Ureter (tissue), 1 donor: ENCODE measurements at places on chromosomes 5 and 9. TPM values are rescaled to one million over a fixed set of nuclear protein-coding genes. Genes with fewer than 3 reads are reported as not detected.

BARHL1 gene
- total RNA-seq: not detected

FBN2 gene
- 4.8 TPM for total RNA-seq

DMGDH gene
- 3.8 TPM for total RNA-seq

DCANP1 gene
- not detected for total RNA-seq

CCNJL gene
- total RNA-seq: 12.4 TPM

NME5 gene
- 11.1 TPM for total RNA-seq

OR13C5 gene
- not detected for total RNA-seq

S1PR3 gene
- 48.6 TPM for total RNA-seq

PTPRD gene
- total RNA-seq: 20.9 TPM

PPP3R2 gene
- total RNA-seq: not detected

EHMT1 gene
- total RNA-seq: 126 TPM

CCDC183 gene
- total RNA-seq: 0.18 TPM

EIF4E1B gene
- total RNA-seq: not detected

SNCAIP gene
- total RNA-seq: 3.3 TPM

ESM1 gene
- not detected for total RNA-seq

SPTLC1 gene
- 77.7 TPM for total RNA-seq

BTF3 gene
- total RNA-seq: 809 TPM

PCDHGA2 gene
- total RNA-seq: 2.6 TPM

EGR1 gene
- 41.6 TPM for total RNA-seq

ZNG1F gene
- total RNA-seq: 27.5 TPM

TMEM174 gene
- total RNA-seq: not detected

COQ4 gene
- 91.8 TPM for total RNA-seq

SAXO1 gene
- 0.57 TPM for total RNA-seq

PRDM9 gene
- total RNA-seq: not detected

LCN1 gene
- total RNA-seq: not detected

OCLN gene
- total RNA-seq: 52.8 TPM

LPAR1 gene
- 67.6 TPM for total RNA-seq

SPATA9 gene
- total RNA-seq: 1.4 TPM

SLC36A2 gene
- not detected for total RNA-seq

C1QTNF3 gene
- total RNA-seq: 12.7 TPM

CCDC187 gene
- total RNA-seq: 9.0 TPM

MYOZ3 gene
- 2.6 TPM for total RNA-seq

GNA14 gene
- total RNA-seq: 12.4 TPM

DBH gene
- not detected for total RNA-seq

SPRY4 gene
- total RNA-seq: 16.7 TPM

EPB41L4B gene
- 15.9 TPM for total RNA-seq

TNFSF8 gene
- total RNA-seq: 1.5 TPM

TIMD4 gene
- total RNA-seq: 1.2 TPM

SEC61B gene
- total RNA-seq: 75.1 TPM

PCDHGA10 gene
- total RNA-seq: 7.4 TPM
